T-helper 17 cell (primary cell): ENCODE measurements at places on chromosomes 3 and 15. TPM values are rescaled to one million over a fixed set of nuclear protein-coding genes. Genes with fewer than 3 reads are reported as not detected.

The TICRR gene
- total RNA-seq = 0.21 TPM

The CEMIP gene
- 0.42 TPM for total RNA-seq

The MEF2A gene
- 22.9 TPM for total RNA-seq

The CAPN3 gene
- 11.6 TPM for total RNA-seq

The POPDC2 gene
- 4.2 TPM for total RNA-seq

The UBP1 gene
- 80.1 TPM for total RNA-seq

The FAM174B gene
- total RNA-seq = 4.3 TPM

The TRPC1 gene
- total RNA-seq = 5.1 TPM

The DISP2 gene
- total RNA-seq = 0.03 TPM

The CHRNA3 gene
- not detected for total RNA-seq

The SLC51A gene
- total RNA-seq = not detected

The ZMYND10 gene
- total RNA-seq = 1.1 TPM

The PRRT3 gene
- total RNA-seq = 5.8 TPM

The CIDEC gene
- not detected for total RNA-seq

The FBXO40 gene
- total RNA-seq = not detected

The SLC28A2 gene
- not detected for total RNA-seq

The IQSEC1 gene
- total RNA-seq = 114 TPM

The GPR15 gene
- total RNA-seq = 43.2 TPM

The GOLGA6D gene
- not detected for total RNA-seq

The PYDC2 gene
- total RNA-seq = not detected

The SLC51B gene
- not detected for total RNA-seq

The STRIT1 gene
- not detected for total RNA-seq

The TAGLN3 gene
- total RNA-seq = not detected

The ALDH1A3 gene
- not detected for total RNA-seq

The FSD2 gene
- not detected for total RNA-seq

The GOLGA6L4 gene
- total RNA-seq = 2.9 TPM

The ADGRG7 gene
- total RNA-seq = not detected

The ZNF662 gene
- 0.94 TPM for total RNA-seq

The GNAT1 gene
- not detected for total RNA-seq

The CELF6 gene
- 1.9 TPM for total RNA-seq

The CACNA2D3 gene
- total RNA-seq = not detected

The RBP2 gene
- total RNA-seq = not detected

The TUSC7 gene
- total RNA-seq = not detected

The ATP8B4 gene
- 0.86 TPM for total RNA-seq

The ST3GAL6 gene
- 0.99 TPM for total RNA-seq

The LMAN1L gene
- 0.82 TPM for total RNA-seq

The BAHD1 gene
- total RNA-seq = 30.2 TPM

The EAF2 gene
- total RNA-seq = 5.5 TPM

The CFAP100 gene
- total RNA-seq = not detected

The SLC22A13 gene
- total RNA-seq = 0.32 TPM

The STAB1 gene
- 4.9 TPM for total RNA-seq

The CHRM5 gene
- total RNA-seq = not detected

The ANKUB1 gene
- not detected for total RNA-seq

The XRN1 gene
- 77.3 TPM for total RNA-seq

The TGM5 gene
- not detected for total RNA-seq

The SPCS1 gene
- total RNA-seq = 62.6 TPM

The SERINC4 gene
- not detected for total RNA-seq

The MYRIP gene
- total RNA-seq = not detected

The CYP11A1 gene
- not detected for total RNA-seq

The IFRD2 gene
- total RNA-seq = 49.2 TPM

The KLHL25 gene
- total RNA-seq = 9.8 TPM

The EFCC1 gene
- not detected for total RNA-seq

The LCTL gene
- total RNA-seq = not detected

The RPL4 gene
- total RNA-seq = 3,689 TPM

The AP3B2 gene
- 0.10 TPM for total RNA-seq

The GREM1 gene
- not detected for total RNA-seq

The GOLGA8S gene
- total RNA-seq = 0.21 TPM

The TMEM212 gene
- not detected for total RNA-seq
